Activated T-cell treated with anti-CD3 and anti-CD28 coated beads, Interleukin-2, amount 50 U/mL, for 24 hours (primary cell): ENCODE measurements at places on chromosomes 5 and 9.

GRCh38 chr5:116806836-116807235 lies 232.2 kb upstream of the SEMA6A start:
- no peak for DNase-seq

GRCh38 chr5:13624283-13625074 lies 320.0 kb downstream of the DNAH5 start:
- no peak for DNase-seq

GRCh38 chr5:117776977-117777376 lies 1202.4 kb upstream of the SEMA6A start:
- DNase-seq, result no peak

GRCh38 chr5:178740181-178740557 lies 9.7 kb upstream of the ZNF354A start:
- DNase-seq, result no peak

- no peak for DNase-seq
Observed at GRCh38 chr9:129201866-129202265, 23.8 kb upstream of the IER5L start.

- DNase-seq, result peak; percentile 79
Observed at GRCh38 chr9:98118640-98119601, at the start of gene TRIM14. Gene TRIM14 (minus strand): TSS chr9:98119222. CDS start chr9:98119188, 34 bp downstream.

DNA sequence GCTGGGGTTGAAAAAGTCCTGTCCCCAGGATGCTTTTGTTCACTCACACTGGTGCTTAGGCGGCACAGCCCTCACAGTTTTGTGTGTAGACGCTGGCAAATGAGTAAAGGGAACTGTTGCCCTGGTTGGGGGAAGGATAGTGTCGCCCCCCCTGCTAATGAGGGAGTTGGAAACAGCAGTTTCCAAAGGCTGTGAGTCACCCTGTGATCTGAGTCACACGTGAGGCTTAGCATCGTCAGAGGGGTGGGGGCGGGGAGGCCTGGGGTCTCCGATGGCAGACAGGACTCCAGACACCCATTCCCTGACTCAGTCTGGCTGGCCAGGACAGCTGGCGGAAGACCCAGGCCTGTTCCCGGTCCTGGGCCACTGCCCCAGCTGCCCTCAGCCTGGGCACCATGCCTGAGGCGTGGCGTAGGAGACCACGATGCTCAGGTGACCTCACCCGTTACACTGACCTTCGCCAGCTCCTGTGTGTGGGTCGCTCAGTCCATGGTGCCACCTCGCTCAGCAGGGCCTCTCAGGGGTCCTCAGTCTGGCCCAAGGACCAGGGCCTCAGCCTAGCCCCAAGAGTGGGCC lies 2.9 kb downstream of the DNAJB5 start:
- peak; percentile 74 for DNase-seq

DNA sequence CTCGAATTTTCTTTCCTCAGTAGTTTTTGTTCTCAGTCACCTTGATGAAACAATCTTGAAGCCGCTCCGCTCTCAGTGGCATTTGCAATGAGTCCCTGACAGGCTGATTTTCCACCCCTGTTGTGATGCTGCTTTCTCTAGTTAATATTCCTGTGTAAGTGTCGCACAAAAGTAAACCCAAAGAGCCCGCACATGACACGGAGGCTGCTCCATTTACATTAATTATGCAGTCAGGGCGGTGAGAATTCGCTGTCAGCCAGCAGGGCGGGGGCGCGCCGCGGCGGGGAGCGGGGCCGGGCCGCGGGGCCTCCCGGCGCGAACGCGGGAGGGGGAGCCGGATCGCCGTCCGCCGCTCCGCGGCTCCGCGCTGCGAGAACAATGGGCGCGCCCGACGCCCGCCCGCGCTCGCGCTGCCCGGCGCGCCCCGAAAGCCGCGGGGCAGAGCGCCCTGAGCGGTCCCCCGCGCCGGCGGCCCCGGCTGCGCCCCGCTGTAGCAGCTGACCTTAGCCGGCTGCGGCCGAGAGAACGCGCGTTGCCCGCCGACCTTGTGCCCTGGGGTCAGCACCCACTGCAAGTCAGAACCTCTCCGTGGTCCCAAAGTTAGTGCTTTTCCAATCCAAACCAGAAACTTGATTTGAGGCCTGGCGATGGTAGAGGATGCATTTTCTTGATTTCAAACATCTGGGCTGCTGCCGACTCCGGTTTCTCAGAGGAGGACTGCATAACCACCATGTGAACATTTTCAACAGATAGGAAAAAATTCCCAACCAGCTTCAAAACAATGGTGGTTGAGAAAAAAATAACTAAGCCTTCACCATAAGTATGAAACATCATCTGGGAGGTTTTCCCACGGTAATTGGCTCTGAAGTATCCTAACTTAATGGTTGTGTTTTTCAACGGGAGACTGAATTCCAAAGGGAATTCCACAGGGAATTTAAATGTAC lies 142.6 kb downstream of the PBX3 start:
- DNase-seq, result peak; percentile 66

DNA sequence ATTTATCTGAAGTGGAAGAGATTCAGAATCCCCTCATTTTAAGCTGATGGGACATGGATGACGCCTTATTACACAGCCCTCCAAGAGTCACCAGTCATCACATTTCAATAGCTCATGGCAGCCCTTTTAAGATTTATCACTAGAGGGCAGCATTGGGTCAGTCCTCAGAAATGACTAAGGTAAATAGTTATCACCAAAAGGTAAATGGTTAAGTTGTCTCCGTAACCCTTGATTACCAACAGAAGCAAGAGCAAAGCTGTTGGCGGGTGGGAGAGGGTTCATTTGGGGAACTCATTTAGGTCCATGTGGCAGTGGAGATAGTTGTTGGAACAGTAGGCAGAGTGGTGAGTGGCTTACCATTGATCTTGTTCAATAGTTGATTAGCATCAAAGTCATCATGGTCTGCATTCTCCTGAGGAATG lies 12.0 kb upstream of the C9 start:
- DNase-seq, result no peak
